Ascending aorta (tissue), 2 donors: ENCODE measurements at places on chromosomes 11 and 22. TPM values are rescaled to one million over a fixed set of nuclear protein-coding genes. Genes with fewer than 3 reads are reported as not detected.

GRCh38 chr11:126669416-126669815 is 313.9 kb downstream of the ST3GAL4 start:
- DNase-seq = no peak

GRCh38 chr22:29314537-29315285 is 786 bp downstream of the RASL10A start:
- DNase-seq = no peak

CRYAB gene
- 288 TPM for total RNA-seq

GRCh38 chr11:21072558-21072957 is 403.2 kb downstream of the NELL1 start:
- DNase-seq = no peak
